Trophoblast cell (in vitro differentiated cells and primary cell): ENCODE measurements at places on chromosomes 6 and 20.

GRCh38 chr6:12826584-12826983, 110.0 kb downstream of the PHACTR1 start:
- H3K27me3 ChIP-seq: no peaks in the 10 kb centered on the region
- H3K36me3 ChIP-seq: no peaks in the 10 kb centered on the region
- no peak overlapping the region for H3K27ac ChIP-seq
- H3K4me3 ChIP-seq: no peak overlapping the region

- H3K27ac ChIP-seq: no peak overlapping the region
- no peak overlapping the region for H3K4me3 ChIP-seq
- H3K4me1 ChIP-seq: peaks cover 5% of the 10 kb centered on the region
- H3K36me3 ChIP-seq: peaks cover 2% of the 10 kb centered on the region
- DNase-seq: no peak
Measured at GRCh38 chr6:142384519-142385254, 82.9 kb downstream of the ADGRG6 start.

- no peaks in the 10 kb centered on the region for H3K36me3 ChIP-seq
- no peak overlapping the region for H3K27ac ChIP-seq
- H3K4me3 ChIP-seq: no peak overlapping the region
- H3K27me3 ChIP-seq: no peaks in the 10 kb centered on the region
- H3K4me1 ChIP-seq: no peaks in the 10 kb centered on the region
- DNase-seq: no peak
Measured at GRCh38 chr6:51616243-51616642, 471.2 kb downstream of the PKHD1 start.

DNA sequence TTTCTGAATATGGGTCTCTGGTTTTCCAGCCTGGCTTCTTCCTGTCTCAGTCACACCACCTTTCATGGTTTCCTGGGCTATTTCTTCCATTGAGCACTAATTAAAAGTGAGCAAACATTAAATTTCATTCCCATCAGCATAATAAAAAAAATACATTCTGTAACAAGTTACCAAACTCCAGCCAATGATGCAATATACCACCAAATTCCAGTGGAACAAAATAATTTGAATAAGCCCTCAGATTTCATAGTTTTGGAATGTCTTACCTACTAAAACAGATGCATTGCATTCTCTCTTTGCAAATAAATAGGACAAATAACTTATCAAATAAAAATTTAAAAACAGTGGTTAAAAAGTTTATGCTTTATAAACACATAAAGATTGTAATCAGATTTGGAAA, 97.8 kb upstream of the PRDM1 start:
- peaks cover 7% of the 10 kb centered on the region for H3K4me1 ChIP-seq
- no peaks in the 10 kb centered on the region for H3K36me3 ChIP-seq
- H3K27ac ChIP-seq: no peak overlapping the region
- DNase-seq: peak; percentile 47
- H3K27me3 ChIP-seq: peaks cover 40% of the 10 kb centered on the region

- no peaks in the 10 kb centered on the region for H3K27me3 ChIP-seq
- no peak overlapping the region for H3K27ac ChIP-seq
- H3K36me3 ChIP-seq: no peaks in the 10 kb centered on the region
- DNase-seq: no peak
Measured at GRCh38 chr6:36893976-36894932, 8.5 kb downstream of the C6orf89 start.

- DNase-seq: no peak
- no peaks in the 10 kb centered on the region for H3K36me3 ChIP-seq
- peaks cover 17% of the 10 kb centered on the region for H3K4me1 ChIP-seq
Measured at GRCh38 chr6:10589429-10589727, 68.2 kb downstream of the GCNT2 start.

DNA sequence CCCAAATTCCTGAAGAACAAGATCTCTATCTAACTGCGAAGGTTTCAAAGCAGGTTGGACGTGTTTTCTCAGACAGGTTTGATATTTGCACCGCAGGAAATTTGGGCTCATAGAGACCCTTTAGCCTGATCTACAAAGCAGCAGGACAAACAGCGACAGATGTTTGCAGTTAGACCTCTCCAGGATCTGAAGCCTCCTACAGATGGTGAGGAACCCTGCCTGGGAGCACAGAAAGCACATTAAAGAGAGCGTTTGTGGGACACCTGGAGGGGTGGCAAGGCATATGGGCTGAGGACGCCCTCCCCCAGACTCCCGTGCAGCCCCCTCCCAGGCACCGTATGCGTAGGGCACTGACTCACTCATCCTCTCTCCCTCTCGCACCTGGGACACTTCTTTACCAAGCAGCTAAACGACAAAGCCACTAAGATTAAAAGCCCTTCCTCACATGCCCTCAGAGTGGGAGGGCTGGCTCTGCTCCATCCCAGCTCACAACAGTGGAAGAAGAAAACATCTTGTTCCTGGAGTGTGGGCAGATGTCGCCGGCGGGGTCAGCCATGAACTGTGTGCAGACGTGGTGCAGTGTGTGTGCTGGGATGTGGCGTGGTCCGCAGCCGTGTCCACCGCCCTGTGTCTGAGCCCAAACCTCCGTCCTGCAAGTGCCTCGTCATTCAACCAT, 249.7 kb upstream of the AFDN start:
- H3K27me3 ChIP-seq: no peaks in the 10 kb centered on the region
- no peak overlapping the region for H3K4me3 ChIP-seq
- peaks cover 8% of the 10 kb centered on the region for H3K4me1 ChIP-seq

DNA sequence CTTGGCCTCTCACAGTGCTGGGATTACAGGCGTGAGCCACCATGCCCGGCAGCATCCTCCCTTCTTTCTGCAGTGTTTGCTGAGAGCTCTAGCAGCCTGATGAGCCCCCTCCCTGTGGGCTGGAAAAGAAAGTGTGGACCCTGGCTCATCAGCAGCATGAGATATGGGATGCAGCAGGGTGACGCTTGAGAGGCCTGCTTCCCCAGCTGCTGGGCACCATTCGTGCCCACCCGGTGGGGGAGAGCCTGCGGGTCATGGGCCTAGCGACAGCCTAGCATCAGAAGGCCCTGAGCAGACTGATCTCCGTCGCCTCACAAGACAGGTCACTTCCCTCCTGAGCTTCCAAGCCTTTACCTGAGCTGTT, 16.0 kb upstream of the CCDC167 start:
- peaks cover 17% of the 10 kb centered on the region for H3K4me1 ChIP-seq
- no peaks in the 10 kb centered on the region for H3K27me3 ChIP-seq
- H3K36me3 ChIP-seq: no peaks in the 10 kb centered on the region
- no peak for DNase-seq

DNA sequence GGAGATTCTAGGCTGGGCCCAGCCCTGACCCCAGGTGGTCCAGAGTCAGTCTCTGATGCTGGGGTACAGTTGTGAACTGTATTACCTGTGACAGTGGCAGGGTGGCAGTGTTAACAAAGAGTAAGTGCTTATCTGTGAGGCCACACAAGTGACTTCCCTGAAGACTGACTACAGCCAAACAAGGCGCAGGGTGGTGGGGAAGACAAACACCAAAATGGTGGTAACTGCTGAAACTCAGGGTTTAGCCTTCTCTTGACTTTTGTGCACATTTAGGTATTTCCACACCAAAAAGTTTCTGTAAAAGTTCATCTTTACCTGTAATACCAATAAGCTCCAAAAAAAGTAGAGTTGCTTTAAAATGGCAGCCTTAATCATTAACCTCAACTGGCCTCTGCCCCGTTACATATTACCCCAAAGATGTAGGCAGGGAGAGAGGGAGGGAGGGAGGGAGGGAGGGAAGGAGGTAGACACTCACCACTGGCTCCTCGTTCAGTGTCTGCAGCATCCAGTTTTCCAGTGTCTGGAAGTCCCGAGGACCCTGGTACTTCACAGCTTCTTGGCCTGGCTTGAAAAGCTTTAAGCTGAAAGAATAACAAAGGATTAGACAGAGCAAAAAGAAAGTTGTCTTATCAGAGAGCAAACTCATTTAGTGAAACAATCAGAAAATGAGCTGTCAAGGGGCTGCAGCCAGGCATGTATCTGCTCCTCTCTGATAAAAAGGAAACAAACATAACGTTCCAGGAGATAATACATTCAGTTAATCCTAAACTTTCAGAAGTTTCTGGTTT, 11.3 kb downstream of the TXNDC5 start:
- DNase-seq: no peak
- no peak overlapping the region for H3K27ac ChIP-seq
- no peak overlapping the region for H3K4me3 ChIP-seq
- peaks cover 52% of the 10 kb centered on the region for H3K36me3 ChIP-seq

DNA sequence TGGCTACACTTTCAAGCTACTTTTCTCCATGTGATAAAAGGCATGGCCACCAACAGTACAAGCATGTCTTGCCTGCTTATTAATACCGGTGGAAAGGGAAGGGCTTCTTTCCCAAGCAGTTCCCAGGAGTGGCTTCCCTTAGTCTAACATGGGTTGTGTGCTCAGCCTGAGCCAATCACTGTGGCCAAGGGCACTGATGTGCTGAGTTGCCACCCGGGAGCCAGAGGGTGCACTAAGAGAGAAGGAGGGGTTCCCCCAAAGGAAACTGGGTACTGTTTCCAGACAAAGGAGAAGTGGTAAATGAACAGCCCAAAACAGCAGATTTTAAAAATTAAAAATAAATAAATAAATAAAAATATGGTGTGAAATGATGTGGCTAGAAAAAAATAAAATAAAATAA, 68.5 kb downstream of the BANF2 start:
- H3K36me3 ChIP-seq: no peaks in the 10 kb centered on the region
- no peak for DNase-seq
- no peak overlapping the region for H3K4me3 ChIP-seq

GRCh38 chr20:41221614-41222218, 84.4 kb downstream of the PLCG1 start:
- H3K4me1 ChIP-seq: no peaks in the 10 kb centered on the region
- DNase-seq: no peak
- no peaks in the 10 kb centered on the region for H3K36me3 ChIP-seq
- no peak overlapping the region for H3K4me3 ChIP-seq

DNA sequence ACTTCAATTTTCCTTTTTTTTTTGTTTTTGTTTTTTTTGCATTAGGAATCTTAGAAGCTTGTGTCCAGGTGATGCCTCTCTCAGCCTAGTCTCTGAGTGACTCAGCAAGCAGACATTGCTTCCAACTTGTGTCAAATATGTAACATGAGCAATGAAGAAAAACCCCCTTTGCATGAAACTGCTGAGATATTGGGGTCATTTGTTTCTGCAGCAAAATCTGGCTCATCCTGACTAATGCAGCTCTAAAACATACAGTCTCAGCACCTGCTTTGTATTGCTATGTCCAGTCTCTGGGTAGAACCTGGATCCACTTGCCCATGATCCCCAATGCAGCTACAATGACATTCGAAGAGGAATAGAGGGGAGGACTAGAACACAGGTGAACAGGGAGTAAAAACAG, 55.7 kb upstream of the LRFN2 start:
- H3K27ac ChIP-seq: no peak overlapping the region
- H3K4me3 ChIP-seq: no peak overlapping the region
- H3K36me3 ChIP-seq: no peaks in the 10 kb centered on the region
- DNase-seq: no peak
- no peaks in the 10 kb centered on the region for H3K4me1 ChIP-seq

DNA sequence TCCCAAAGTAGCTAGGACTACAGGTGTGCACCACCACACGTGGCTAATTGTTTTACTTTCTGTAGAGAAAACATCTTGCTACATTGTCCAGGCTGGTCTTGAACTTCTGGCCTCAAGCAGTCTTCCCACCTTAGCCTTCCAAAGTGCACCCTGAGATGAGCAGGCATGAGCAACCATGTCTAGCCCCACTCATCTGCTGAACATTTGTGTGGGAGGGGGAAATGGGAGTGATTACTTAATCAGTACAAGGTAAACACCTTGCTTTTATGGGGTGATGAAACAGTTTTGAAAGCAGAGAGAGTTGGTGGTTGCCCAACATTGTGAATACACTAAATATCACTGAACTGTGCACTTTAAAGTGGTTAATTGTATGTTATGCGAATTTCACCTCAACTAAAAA, 5.3 kb downstream of the APMAP start:
- DNase-seq: no peak
- no peaks in the 10 kb centered on the region for H3K4me1 ChIP-seq
- no peak overlapping the region for H3K27ac ChIP-seq
- no peaks in the 10 kb centered on the region for H3K36me3 ChIP-seq
- H3K4me3 ChIP-seq: no peak overlapping the region

DNA sequence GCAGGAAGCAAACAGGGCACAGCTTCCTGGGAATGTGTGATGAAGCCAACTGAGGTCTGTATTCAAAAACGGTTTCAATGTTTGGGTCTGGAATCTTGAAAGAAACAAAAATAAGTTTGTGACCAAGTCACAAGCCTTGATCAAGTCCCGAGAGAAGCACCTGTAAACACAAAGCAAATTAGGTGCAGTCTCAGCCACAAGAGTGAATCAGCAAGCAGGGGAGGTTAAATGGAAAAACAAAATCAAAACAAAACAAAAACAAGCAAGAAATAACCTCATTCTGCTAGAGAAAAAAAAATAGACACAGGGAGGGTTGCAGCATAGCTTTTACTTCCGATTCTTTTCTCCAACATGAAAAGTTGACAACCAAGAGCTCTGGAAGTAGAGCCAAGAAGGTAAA, 201.7 kb downstream of the CLIC5 start:
- H3K4me1 ChIP-seq: no peaks in the 10 kb centered on the region
- DNase-seq: no peak
- H3K4me3 ChIP-seq: no peak overlapping the region
- no peak overlapping the region for H3K27ac ChIP-seq
- H3K27me3 ChIP-seq: no peaks in the 10 kb centered on the region
- H3K36me3 ChIP-seq: no peaks in the 10 kb centered on the region

- no peaks in the 10 kb centered on the region for H3K36me3 ChIP-seq
- H3K4me3 ChIP-seq: no peak overlapping the region
- peaks cover 2% of the 10 kb centered on the region for H3K4me1 ChIP-seq
- H3K27me3 ChIP-seq: no peaks in the 10 kb centered on the region
- no peak overlapping the region for H3K27ac ChIP-seq
- DNase-seq: no peak
Measured at GRCh38 chr6:162942866-162943265, 215.1 kb downstream of the PACRG start.

GRCh38 chr20:50533061-50533460, 22.9 kb downstream of the PTPN1 start:
- H3K27me3 ChIP-seq: no peaks in the 10 kb centered on the region
- no peaks in the 10 kb centered on the region for H3K36me3 ChIP-seq
- H3K27ac ChIP-seq: no peak overlapping the region
- DNase-seq: no peak
- no peak overlapping the region for H3K4me3 ChIP-seq

- H3K4me3 ChIP-seq: no peak overlapping the region
- peak; percentile 64 for DNase-seq
- no peaks in the 10 kb centered on the region for H3K36me3 ChIP-seq
- no peaks in the 10 kb centered on the region for H3K4me1 ChIP-seq
- H3K27me3 ChIP-seq: no peaks in the 10 kb centered on the region
- no peak overlapping the region for H3K27ac ChIP-seq
Measured at GRCh38 chr6:75752365-75752764, 3.3 kb downstream of the MYO6 start.

GRCh38 chr20:34264141-34264540, 22.9 kb downstream of the ASIP start:
- H3K36me3 ChIP-seq: no peaks in the 10 kb centered on the region
- no peaks in the 10 kb centered on the region for H3K27me3 ChIP-seq
- no peak overlapping the region for H3K27ac ChIP-seq
- no peak for DNase-seq
- H3K4me3 ChIP-seq: no peak overlapping the region
- peaks cover 8% of the 10 kb centered on the region for H3K4me1 ChIP-seq

- H3K36me3 ChIP-seq: no peaks in the 10 kb centered on the region
- H3K4me3 ChIP-seq: no peak overlapping the region
- H3K4me1 ChIP-seq: no peaks in the 10 kb centered on the region
- no peak for DNase-seq
- peaks cover 7% of the 10 kb centered on the region for H3K27me3 ChIP-seq
Measured at GRCh38 chr6:149978610-149979009, 14.9 kb downstream of the ULBP1 start.
